HS-5 (cell line): ENCODE measurements at places on chromosomes 3 and 15.
A peak's percentile ranks its signal among the peaks of the same experiment; 100 is the strongest.

- DNase-seq: peak; percentile 14
Observed at GRCh38 chr3:4582624-4583023, 89.5 kb downstream of the ITPR1 start.

GRCh38 chr15:28943611-28944230 lies 57.9 kb downstream of the APBA2 start:
- DNase-seq: no peak

DNA sequence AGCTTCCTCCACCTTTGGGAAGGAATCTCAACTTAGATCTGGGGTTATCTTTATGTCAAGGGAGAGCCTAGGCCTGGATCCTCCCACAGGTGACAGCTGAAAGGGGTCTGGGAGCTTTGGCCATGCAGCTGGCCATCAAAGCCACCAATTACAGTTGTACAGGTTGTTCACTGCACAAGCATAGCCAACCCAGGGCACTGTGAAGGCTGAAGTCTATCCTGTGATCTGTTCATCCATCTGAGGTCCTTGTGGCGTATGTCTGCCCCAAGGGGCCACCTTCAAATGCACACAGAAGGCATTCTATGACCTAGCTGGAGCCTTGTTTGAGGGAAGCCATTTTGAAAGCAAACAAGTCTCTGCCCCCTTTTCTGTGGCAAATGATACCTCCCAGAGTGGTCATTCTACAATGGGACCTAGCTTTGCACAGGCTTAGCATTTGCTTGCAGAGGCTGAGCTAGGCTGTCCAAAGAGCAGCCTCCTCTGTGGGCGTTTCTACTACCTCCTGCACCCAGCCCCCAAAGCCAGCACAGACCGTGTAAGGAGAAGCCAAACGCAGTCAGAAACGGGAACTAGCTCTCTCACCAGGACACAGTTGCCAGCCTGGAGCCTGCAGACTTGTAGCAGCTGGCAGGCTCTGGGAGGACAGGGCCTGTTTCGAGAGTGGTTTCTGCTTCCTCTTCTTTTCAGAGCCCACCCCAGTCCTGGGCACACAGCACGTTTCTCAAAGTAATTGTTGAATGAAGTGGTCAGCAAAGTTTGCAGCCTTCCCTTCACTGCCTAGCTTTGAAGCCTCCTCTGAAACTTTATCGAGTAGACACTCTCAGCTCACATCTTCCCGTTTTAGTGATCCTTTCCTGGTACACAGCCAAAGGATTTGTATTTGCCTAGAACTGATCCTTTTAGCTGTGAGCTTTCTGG lies 157.3 kb upstream of the SMAD3 start:
- DNase-seq: no peak

GRCh38 chr15:41849861-41850260 lies 11.2 kb downstream of the PLA2G4B start:
- DNase-seq: no peak

DNA sequence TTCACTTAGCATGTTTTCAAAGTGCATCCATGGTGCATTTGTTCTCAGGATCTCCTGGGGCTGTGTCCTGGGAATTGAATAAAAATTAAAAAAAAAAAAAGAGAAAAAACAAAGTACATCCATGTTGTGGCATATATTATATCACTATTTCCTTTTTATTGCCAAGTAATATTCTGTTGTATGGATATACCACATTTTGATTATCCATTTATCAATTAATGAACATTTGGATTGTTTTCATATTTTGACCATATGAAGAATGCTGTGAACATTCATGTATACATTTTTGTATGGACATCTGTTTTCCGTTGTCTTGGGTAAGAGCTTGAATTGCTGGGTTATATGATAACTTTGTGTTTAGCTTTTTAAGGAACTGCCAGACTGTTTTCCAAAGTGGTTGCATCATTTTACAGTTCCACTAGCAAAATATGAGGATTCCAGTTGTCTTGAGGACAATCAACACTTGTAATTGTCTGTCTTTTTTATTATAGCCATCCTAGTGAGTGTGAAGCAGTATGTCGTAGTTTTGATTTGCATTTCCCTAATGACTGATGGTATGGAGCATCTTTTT lies 44.5 kb downstream of the CTDSPL2 start:
- no peak for DNase-seq

DNA sequence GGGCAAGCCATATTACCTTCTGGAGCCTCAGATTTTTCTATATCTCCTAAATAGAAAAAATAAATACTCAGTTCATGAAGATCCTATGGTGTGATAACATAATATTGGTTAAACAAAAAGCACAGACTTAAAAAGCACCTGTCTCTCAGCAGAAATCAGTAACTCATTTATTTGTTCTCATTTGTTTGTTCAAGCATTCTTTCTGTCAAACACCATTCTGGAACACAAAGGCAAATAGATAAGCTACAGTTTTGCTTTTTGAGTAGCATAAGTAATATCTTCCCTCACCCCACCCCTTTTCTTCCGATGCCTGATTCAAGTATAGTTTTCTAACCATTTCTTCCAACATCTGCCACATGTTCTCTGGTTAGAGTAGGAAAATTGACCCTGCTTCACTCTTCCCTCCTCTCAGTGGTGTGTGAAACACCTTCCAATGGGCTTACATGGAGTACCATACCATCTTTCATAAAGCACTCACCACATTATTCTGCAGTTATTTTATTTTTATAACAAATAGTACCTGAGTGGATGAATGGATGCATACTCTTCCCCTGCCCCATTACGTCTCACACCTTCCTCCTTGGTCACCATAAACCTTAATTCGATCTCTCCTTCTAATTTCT lies 8.4 kb upstream of the IL1RAP start:
- no peak for DNase-seq

- no peak for DNase-seq
Observed at GRCh38 chr15:55770806-55771205, 27.9 kb upstream of the PRTG start.

GRCh38 chr15:48634893-48635292 lies 10.6 kb downstream of the FBN1 start:
- no peak for DNase-seq

DNA sequence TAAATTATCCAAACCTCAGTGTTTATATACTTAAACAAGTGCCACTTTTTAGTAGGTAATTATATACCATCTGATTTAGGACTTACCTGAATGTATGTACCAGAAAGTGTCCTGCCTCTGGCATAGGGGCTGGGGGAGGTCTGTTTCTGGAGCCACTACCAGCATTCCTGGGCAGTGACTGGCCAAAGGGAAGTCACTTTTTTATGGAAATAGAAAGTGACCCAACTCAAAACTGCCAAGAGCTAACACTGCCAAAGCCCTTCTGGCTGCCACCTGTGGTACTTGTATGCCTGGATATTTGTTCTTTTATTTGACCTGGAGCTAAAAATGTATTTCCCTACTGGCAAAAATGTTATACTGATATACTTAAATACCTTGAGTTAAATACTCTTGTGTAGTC lies 42.7 kb downstream of the ESYT3 start:
- DNase-seq: no peak

DNA sequence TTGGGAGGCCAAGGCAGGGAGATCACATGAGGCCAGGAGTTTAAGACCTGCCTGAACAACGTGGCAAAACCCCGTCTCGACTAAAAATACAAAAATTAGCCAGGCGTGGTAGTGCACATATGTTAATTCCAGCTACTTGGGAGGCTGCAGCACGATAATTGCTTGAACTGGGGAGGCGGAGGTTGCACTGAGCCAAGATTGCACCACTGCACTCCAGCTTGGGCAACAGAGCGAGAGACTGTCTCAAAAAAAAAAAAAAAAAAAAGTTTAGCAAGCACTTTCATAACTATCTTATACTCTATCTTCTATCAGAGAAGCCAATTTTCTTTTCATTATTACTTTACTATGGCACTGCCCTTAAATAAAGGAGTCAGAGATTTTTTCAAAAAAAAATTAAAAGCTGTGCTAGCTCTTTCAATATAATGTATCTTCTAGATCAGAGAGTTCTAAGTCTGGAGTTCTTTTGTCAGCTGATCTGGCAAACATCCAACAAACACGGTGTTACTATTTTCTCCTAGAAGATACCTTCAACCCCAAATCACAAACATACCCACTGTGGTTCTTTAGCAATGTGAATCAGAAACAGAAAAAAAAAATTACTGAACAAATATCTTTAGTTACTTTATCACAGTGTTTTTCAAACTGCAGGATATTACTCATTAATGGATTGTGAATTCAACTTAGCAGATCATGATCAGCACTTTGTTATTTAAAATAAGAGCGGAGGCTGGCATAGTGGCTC lies 3.0 kb downstream of the ZNF770 start:
- no peak for DNase-seq

GRCh38 chr3:106345353-106346027 lies 476.7 kb upstream of the CBLB start:
- DNase-seq: peak; percentile 85

DNA sequence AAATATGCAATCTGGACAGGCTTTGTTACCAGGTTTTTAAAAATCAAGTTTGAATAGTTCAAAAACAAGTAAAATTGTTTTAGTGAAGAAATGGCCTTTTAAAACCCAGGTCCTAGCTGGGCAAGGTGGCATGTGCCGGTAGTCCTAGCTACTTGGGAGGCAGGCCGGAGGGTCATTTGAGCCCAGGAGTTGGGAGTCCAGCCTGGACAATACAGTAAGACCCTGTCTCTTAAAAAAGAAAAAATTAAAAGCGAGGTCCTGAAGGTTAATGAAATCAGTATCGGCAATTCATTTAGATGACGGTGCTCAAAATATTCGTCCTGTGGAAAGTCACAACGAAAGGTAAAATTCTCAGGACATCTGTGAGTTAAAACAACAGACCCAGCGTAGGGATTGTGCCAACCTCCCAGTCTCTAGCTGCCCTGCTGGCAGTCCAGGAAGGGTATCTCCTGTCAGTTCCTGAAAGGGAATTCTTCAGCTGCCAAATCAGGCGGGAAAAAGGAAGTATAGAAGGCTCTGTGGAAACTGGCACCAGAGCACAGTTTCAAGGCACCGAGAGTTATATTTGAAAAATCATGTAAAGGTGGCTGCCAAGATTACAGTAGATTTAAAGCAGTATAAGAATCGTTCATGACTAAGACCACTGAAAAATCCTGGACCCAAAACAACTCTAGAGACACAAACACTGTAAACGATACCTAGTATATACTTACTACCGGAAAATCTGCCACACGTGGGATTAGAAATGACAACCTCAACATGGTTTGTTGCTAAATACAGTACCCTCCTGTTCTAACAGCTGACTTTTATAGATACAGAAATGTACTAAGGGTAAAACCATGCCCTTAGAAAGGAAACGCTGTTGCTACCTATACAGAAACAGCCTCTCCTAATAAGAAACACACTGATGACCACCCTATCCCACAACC lies 1.2 kb upstream of the ABHD17C start:
- no peak for DNase-seq

DNA sequence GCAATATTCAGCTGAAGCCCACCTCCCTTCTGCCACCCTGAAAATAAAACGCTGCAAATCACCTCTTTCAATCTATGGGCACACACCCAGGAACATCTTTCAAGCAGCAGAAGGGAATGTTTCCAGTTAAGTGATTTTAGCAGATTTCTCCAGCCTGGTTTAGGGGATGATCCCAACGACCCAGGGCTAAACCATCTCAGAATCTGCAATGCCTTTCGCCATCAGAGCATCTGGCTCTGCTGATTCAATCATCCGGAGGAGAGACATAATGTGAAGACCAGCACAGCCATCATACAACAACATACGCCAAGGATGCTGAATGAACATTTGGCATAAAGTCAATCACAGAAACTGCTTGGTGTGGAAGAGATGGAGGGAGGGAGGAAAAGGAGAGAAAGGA lies 15.5 kb upstream of the LRRN1 start:
- DNase-seq: no peak

DNA sequence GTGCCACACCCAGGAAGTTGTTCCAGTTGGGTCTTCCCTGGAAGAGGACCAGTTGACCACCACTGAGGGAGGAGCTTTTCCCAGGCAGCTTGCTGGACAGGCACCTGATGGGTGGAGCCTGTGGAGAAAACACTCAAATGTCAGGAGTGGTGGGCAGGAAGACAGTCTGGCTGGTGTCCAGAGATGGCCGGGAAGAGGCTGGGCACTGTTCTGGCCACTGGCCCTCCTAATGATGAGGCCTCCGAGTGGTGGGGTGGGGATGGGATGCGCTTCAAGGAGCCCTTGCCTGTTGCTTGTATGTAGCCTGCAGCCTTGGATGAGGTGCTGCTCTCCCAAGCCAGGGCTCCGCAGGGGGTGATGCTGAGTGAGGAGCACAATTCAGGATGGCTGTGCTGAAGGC lies 12.3 kb downstream of the PLEKHO2 start:
- DNase-seq: no peak

DNA sequence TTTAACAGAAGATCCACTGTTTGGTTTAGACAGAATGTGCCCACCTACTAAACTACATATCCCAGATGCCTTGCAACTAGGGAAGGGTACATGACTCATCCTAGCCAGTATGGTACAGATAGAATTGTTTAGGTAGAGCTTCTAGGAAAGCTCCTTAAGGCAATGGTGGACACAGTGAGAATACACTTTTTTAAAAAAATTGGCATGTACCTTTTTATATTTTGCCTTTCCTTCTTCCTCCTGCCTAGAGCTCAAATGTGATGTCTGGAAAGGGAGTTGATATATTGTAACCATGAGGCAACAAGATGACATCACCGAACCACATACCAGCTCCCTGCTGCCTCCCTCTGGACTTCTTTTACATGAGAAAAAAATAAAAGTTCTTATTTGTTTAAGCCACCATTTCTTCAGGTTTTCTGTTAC lies 14.4 kb upstream of the C3orf80 start:
- peak; percentile 36 for DNase-seq

GRCh38 chr15:96702589-96702988 lies 372.1 kb downstream of the NR2F2 start:
- no peak for DNase-seq

- DNase-seq: no peak
Observed at GRCh38 chr3:178844916-178845315, 226.7 kb downstream of the ZMAT3 start.

- no peak for DNase-seq
Observed at GRCh38 chr3:133901083-133901482, 5.4 kb upstream of the RAB6B start.

GRCh38 chr3:49712631-49713317 lies 6.7 kb downstream of the AMIGO3 start:
- DNase-seq: no peak

DNA sequence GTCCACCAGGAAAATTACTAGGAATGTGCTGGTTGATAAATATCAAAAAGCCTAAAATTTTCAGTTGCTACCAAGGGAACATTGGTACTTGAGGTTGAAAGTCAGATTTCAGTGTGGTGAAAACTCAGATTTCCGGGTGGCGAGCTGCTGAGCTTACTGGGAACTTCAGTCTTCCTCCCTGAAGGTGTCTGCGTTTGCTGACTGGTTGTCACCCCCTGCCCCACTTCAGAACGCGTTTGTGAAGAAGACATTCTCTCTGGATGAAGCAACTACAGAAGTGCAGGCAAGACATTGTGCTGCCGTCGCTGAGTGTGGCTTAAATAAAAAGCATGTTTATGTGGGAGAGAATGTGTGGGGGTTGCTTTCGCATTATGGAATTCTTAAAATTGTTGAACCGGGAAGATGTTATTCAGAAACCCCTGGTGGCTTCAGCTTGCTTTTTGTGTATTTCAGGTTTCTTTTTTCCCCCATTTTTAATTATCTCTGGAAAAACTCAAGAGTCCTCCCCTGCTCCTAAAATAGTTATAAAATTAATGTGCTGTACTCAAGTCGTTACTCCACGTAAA lies 7.1 kb downstream of the FAM81A start:
- DNase-seq: no peak
